ENCODE measurements at places on chromosomes 7 and 10. TPM values are rescaled to one million over a fixed set of nuclear protein-coding genes. Genes with fewer than 3 reads are reported as not detected.
A peak's percentile ranks its signal among the peaks of the same experiment; 100 is the strongest.

DNA sequence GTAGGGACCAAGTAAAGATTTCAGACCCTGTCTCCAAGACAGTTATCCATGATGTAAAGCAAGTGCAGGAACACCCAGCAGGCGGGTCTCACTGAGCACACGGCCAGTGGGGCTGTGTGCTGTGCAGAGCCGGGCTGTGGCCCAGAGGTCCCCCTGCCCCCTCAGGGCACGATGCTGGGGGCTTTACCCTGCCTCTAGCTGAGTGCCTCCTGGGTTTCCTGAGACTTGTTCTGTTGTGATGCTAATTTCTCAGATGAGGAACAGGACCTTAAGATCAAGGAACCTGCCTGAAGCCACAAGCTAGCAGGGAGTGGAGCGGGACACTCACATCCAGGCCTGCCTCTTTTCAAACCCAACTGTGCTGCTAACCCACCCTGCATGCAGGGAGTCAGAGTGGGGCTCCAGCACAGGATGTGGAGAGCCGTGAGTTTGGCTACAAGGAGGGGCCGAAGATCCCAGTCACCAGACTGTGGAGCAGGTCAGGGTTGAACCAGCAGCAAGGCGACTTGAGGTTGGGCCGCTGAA, 76.1 kb upstream of the LYZL2 start:
- no peak for DNase-seq

- no peak for DNase-seq
Observed at GRCh38 chr7:114957444-114957843, 35.5 kb downstream of the MDFIC start.

DNA sequence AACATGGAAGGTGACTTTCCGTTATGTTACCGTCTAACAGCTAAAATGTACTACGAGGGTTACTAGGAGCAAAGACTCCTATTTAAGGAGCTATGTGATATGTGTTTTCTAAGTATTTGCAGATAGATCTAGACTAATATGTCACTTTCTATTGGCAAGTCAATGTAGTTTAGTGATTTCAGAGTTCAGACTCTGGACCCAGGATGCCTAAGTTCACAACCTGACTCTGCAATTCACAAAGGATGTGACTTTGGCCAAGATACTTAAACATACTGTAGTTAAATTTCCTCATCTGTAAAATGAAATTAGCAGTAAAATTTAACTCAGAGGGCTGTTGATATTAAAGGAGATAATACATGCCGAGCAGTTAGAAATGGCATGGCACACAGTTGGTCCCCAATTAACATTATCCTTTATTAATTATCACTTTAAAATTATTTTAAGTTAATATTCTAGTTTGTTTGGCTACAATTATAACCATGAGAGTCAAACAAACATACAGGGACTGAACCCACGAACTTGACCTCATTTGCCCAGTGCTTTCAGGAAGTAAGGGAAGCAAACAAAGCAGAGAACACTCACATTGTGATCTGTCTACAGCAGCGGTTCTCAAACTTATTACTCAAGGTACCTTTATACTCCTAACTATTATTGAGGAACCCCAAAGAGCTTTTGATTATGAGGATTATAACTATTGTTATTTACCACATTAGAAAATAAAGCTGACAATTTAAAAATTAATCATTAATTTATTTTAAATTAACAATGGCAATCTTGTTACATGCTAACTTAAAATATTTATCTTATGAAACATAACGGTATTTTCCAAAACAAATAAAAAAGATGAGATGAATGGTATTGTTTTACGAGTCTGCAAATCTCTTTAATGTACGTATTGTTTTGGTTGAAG, 94.4 kb downstream of the ANK3 start:
- no peak for DNase-seq

- DNase-seq: no peak
Observed at GRCh38 chr7:42961170-42961569, 29.0 kb downstream of the MRPL32 start.

DNA sequence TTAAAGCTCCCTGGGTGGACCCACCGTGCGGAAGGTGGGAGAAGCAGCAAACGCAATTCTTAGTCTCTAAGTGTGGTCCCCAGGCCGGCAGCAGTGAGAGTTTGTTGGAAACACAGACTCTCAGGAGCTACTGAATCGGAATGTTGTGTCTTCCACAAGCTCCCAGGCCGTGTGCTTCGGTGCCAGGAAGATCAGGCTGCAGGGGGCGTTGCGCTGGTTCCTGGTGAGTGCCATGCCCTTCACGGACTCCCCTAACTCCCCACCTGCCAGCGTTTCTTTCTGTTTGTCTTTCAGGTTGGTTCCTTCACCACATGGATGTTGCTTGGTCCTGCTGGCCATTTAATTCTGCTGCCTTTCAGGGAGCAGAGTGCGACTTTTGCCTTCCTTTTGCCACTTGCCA, 91.2 kb upstream of the PITRM1 start:
- DNase-seq: no peak

DNA sequence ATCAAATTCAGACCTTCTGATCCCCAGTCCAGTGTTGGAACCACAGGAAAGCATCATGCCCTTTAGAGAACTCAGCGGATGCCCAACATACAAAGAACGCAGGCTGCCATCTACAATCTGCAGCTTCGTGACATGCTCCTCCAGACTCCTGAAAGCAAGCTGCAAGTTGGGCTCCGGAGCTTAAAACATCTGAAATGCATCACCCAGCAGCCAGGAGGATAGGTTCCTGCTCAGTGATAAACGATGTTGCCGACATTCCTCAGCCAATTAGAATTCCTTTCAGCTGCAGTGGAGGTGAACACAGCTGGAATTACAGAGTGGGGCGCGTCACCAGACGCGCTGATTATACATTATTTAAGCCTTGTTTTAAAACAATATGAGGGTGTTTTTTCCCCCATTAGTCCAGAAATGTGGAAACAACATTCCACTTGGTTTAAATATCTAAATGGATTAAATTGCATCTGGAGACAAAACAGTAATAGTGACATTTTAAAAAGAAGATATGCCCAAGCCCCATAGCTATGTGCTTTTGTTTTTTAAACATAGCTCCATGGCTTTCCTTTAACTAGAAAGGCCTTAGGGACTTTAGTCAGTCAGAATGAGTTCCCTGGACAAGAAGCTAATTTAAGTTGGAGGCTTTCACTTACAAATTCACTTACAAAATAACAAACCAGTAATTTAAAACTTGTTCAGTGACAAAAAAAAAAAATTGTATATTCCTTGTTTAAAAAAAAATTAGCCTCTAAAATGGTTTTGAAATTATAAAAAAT, 6.3 kb downstream of the SMURF1 start:
- no peak for DNase-seq

DNA sequence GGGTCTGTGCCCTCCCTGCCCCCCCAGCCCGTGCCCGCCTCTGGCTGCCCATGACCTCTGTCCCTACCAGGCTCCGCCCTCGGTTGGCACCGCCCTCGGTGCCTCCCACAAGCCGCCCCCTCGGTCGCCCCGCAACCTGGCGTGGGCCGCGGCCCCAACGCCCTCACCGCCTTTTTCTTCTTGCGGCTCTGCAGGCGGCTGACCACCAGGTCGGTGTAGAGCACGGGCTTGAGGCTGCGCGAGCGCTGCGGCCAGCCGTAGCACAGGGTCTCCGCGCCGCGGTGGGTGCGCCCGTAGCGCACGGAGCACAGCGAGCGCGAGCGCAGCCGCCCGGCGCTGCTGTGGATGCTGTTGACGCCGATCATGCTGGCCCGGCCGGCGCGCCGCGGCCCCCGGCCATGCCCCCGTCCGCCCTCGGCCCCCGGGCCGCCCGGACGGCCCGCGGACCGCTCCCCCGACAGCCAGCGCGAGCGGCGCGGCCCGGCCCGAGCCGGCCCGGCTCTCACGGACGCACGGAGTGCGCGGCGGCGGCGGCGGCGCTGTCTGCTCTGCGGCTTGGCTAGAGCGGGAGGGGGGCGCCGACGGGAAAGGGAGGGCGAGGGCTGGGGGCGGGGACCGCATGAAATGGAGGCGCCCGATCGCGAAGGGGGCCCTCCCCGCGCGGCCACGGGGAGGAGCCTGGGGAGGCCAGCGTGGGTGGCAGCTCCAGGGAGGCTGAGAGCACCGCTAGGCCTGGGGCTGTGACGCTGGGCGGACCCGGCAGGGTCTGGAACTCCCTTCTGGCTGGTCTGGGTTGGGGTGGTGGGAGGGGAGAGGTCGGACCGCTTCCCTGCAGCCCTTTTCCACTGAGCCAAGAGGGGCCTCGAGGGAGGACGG, 9.6 kb downstream of the PSD start:
- peak; percentile 37 for DNase-seq

DNA sequence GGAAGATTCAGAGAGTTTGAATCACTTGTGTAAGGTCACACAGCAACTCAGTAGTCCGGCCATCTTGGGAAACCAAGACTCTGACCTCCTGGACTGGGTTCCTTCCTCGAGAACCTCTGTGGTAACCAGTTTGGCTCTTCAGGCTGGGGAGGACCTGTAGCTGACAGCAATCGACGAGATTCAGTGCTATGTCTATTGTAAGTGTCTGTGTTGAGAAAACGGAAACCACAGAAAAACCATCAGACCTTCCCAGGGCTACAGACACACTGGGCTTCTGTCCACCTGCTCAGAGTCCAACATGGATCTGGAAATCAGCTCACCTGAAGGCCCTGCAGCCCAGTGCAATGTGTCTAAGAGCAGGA, 403.7 kb downstream of the RPS24 start:
- DNase-seq: no peak

- DNase-seq: no peak
Observed at GRCh38 chr7:155631155-155631554, 13.3 kb upstream of the RBM33 start.

DNA sequence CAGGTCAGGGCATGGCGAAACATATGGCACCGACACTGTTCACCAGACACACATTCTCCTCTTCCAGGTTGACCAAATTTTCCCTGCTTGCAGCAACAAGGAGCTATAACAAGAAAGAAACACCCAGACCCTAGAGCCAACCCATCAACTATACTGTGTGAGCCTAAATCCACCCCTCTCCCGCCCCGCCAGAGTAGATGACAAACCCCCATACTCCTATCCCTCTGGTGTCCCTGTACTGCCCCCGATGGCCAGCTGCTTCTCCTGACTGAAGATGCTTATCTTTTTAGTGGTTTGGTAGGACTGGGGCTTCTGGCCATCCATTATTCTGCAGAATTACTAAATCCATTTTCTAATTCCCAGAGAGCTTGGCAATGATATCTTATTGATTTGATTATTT, 70.1 kb upstream of the EEPD1 start:
- DNase-seq: no peak

- DNase-seq: no peak
Observed at GRCh38 chr10:49827297-49827696, 65.2 kb upstream of the OGDHL start.

DNA sequence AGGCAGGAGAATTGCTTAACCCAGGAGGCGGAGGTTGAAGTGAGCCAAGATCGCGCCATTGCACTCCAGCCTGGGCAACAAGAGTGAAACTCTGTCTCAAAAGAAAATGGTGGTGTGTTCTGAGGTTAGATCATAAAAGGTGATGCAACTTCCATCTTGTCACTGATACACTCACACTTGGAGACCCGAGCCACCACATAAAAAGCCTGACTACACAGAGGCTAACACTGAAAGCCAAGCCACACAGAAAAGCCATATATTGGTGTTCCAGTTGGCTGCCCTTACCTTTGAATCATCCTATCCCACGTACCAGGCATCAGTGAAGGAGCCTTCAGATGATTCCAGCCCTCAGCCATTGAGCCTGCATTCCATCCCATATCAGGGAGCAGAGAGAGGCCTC, 4.0 kb downstream of the MORN4 start:
- DNase-seq: no peak

ARL3 gene
- 8.5 TPM for total RNA-seq

ARHGEF35 gene
- 6.5 TPM for total RNA-seq

CHCHD2 gene
- total RNA-seq: 156 TPM

HMX3 gene
- not detected for total RNA-seq

KBTBD2 gene
- 64.8 TPM for total RNA-seq
